ENCODE measurements at places on chromosomes 12 and 14. TPM values are rescaled to one million over a fixed set of nuclear protein-coding genes. Genes with fewer than 3 reads are reported as not detected.

TAS2R46 gene
- total RNA-seq: not detected

GRCh38 chr12:49008943-49009342, 9.6 kb downstream of the PRKAG1 start:
- no peak for DNase-seq

OR6C2 gene
- total RNA-seq: not detected

DNA sequence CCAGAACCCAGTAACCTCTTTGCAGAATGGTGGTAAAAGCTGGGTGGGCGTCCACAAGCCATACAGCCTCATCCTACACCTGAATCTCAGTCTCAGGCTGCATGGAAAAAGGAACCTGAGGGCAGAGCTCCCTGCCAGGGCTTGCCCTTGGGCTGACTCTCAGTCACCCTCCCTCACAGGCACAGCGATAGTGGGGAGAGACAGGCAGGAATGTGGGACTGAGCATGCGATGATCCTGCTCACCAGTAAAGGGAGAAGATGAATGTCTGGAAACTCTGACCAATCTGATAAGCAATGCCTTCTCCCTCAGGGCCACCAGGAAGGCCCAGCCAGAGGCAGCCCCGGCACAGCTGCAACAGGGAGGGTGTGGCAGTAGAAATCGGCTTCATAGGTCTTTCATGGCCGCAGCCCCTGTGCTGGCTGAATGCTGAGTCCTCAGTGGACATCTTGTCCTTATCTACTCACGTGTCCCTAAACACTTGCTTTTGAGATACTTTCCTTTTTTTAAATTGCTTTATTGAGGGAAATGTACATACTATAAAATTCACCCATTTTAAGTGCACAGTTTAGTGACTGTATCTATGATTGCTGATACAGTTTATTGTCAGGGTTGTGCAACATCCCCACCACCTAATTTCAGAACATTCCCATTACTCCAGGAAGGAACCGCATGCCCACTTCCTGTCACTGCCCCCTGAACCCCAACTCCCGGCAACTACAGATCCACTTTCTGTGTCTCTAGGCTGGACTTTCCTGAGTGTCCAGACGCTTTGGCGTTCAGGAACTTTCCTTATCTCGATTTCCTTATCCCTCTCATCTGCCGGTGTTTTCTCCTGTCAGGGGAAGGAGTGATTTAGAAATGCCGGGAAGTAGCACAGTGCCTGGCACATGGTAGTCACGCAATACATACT, 258.1 kb downstream of the PCNX1 start:
- DNase-seq: no peak

SLC38A4 gene
- total RNA-seq: not detected

- no peak for DNase-seq
These were observed 31.9 kb downstream of the SERPINA3 start for GRCh38 chr14:94644102-94644535.

DNA sequence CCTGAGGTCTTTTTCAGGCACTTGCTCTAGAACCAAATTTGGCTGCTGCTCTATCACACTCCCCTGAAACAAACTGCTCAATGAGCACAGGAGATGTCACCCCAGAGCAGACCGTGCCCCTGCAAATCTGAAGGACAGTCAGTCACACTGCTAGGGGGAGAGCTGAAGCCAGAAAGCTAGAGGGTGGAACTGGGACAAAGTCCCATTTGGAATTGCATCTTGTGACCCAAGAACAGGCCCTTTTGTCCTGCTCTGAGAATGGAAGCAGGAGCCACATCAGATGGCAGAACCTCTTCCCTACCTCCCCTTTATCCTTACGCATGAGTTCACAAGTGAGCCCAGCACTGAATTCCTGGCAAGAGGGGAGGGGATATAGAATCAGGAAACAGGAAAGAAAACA, 64.7 kb downstream of the MAP3K9 start:
- DNase-seq: no peak

DNA sequence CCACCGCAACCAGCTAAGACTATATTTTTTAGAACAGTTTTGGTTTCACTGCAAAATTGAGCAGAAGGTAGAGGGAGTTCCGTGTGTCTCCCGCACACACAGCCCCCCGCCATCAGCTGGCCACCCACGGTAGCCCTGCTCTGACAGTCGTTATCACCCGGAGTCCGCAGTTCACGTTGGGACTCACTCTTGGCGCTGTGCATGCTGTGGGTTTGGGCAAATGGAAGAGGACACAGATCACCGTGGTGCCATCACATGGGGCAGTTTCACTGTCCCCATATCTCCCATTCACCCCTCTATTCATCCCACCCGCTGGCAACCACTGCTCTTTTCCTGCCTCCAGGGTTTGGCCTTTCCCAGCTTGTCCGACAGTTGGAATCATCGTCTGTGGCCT, 31.8 kb upstream of the ULK1 start:
- no peak for DNase-seq

DNA sequence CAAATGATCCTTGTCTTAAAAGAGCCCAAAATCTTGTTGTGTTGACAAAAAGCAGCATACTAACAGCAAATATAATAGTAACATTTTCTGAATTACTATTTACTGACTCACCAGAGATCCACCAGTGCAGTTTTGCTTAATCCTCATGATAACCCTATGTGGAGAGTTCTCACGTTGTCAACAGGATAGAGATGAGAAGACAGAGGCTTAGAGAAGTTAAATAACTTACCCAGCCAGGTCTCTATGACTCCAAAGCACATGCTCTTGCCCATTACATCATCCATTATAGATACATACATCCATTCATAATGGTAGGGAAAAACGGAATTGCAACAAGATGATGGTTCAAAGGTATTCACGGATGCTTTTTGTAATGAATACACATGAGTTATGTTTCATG, 111.9 kb downstream of the PAX9 start:
- peak; percentile 50 for DNase-seq

DNA sequence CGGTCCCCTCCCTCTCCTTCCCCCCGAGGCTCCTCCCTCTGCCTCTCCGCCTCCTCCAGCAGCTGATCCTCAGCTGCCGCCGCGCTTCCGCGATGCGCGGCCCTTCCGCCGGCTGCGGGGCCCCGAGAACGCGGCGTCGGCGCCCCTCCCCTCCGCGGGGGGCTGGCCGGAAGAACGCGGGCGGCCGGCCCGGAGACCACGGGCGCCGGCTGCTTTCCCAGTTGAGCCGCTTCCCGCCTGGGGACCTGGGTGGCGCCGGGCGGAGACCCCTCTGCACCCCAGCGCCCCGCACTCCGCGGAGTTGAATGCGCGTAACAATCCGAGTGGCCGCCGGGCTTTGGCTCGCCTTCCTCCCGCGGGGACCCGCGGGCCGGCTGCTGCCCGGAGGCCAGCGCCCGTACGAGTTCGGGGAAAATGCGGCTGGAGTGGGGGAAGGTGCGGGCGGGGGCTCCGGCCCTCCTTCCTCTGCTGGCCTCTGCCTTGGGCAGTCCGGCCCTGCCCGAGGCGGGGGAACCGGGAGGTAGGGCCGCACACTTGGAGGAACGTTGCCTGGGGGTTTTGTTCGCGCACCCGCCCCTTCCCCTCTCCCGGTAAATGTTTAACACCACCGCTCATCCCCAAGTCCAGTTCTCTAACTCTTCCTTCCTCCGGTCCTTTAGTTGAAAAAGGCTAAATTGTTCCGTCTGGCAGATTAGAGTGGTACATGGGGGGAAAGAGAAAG, 393 bp upstream of the DCAF5 start:
- peak; percentile 92 for DNase-seq

GRCh38 chr12:56565510-56566101, 44.0 kb downstream of the RBMS2 start:
- DNase-seq: peak; percentile 39

DNA sequence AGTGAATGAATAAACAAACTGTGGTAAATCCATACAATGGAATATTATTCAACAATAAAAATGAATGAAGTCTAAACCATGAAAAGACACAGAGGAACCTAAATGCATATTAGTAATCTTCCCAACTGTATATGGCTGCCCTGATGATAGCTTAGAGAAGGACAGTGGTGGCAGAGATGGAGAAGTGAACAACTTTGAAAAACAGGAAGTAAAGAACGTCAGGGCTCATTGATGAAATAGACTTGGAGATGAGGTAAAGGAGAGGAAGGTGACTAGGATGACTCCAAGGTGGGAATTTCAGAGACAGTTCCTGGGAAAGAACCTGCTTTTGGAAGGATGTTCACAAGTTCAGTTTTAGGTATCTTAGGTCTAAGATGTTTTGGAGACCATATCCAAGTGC, 36.3 kb upstream of the NT5DC3 start:
- no peak for DNase-seq

- no peak for DNase-seq
These were observed 14.2 kb downstream of the PLEKHH1 start for GRCh38 chr14:67547224-67547780.

PSME2 gene
- total RNA-seq: 243 TPM

- no peak for DNase-seq
These were observed 137.8 kb downstream of the HMGA2 start for GRCh38 chr12:65962036-65962430.

GRCh38 chr14:24944800-24945199, 105.1 kb downstream of the STXBP6 start:
- DNase-seq: no peak

DNA sequence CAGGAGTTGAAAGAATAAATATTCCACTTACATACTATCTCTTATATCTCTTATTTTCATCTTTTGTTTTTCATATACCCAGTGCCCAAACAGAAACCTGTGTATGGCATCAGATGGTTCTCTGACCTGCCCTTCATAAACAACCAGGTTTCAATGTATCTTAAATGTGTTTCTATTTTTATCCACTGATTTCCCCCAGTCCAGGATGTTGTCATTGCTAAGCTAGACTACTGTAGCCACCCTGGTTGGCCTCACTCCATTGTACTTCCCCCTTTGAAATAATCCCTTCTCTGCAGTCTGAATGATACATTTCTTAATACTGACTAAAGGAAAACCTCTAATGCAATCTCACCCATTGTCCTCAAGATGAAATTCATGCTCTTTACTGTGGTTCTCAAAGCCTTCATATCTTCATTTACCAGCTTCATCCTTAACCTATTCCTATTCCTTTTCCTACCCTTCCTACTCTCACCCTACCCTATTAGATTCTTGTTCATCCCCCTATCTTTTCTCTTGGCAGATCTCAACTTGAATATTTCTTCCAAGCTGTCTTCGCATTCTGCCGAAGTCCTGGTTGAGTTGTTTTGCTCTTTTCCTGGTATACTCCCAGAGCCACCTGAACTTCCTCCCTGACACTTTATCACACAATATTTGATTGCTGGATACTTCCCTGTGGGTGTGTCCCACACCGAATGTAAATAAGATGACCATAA, 312.4 kb downstream of the FOXG1 start:
- DNase-seq: no peak

DNA sequence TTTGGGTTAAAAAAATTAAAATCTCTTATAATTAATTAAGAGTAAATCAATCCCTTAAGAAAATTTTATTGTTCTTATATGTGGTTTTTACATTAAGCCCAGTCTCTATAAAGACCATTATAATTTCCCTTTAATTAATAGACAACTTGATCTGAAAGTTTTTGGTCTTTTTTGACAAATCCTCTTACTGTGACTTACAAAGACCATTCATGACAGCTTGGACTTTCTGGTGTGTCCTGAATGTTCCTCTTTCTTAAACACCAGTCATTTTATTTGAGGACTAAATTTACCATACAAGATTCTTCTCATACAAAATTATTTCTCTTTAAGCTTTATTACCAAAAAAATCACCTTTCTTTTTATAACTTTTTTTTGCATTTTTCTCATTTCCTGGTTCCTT, 368.3 kb downstream of the ADGRD1 start:
- no peak for DNase-seq

DNA sequence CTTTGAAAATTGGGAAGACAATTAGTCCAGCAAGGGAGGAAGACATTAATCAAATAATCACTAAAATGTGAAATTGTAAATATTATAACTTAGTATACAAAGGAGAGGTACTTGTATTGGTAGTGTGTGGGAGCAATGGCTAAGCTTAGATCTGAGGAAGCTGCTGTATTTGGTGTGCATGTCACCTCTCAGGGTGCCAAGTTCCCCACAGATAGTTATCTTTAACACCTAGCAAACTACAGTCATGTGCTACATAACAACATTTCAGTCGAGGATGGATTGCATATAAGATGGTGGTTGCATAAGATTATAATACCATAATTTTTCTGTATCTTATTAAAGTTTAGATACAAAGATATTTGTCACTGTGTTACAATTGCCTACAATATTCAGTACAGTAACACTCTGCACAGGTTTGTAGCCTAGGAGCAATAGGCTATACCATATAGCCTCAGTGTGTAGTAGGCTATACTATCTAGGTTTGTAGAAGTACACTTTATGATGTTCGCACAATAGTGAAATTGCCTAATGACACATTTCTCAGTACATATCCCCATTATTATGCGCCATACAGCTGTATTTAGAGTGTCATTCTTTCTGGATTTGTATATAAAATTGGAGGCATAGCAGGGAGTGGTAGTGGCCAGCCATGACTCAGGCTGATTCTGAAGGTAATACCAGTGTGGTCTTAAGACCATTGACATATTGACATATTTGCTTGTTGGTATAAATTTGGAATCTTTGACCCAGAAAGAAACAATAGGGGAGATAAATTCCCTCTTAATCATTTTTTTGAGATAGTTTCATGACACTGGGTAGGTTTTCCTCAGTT, 55.8 kb downstream of the RAD51B start:
- DNase-seq: no peak

DNA sequence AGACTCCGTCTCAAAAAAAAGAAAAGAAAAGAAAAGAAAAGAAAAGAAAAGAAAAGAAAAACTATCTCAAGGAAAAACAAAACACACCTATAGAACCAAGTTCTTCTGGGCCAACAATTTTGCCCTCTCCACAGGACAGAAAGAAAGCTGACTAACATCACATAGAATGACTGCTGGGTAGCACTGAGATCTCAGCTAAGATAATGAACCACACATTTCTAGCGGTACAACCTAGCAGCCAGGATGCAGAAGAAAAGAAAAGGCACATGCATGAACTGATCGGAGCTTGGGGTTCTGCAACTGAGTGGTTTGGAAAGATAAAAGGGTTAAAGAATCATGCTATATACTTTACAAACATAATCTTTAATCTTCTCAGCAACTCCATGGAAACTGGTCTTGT, 19.5 kb downstream of the TMED10 start:
- DNase-seq: no peak

LBHD2 gene
- total RNA-seq: not detected

GRCh38 chr14:35632676-35633075, 98.7 kb downstream of the INSM2 start:
- no peak for DNase-seq

GRCh38 chr14:64958201-64958600, 13.9 kb downstream of the RAB15 start:
- no peak for DNase-seq

EML5 gene
- 2.0 TPM for total RNA-seq

- DNase-seq: no peak
These were observed 124.0 kb downstream of the SPTSSA start for GRCh38 chr14:34338056-34338455.

- no peak for DNase-seq
These were observed 45.6 kb upstream of the SMCO2 start for GRCh38 chr12:27400856-27401354.

SIX6 gene
- not detected for total RNA-seq
